ENCODE measurements at places on chromosomes 7 and 10.

- no peak for DNase-seq
These were observed 42.3 kb upstream of the CYCS start for GRCh38 chr7:25167262-25167843.

DNA sequence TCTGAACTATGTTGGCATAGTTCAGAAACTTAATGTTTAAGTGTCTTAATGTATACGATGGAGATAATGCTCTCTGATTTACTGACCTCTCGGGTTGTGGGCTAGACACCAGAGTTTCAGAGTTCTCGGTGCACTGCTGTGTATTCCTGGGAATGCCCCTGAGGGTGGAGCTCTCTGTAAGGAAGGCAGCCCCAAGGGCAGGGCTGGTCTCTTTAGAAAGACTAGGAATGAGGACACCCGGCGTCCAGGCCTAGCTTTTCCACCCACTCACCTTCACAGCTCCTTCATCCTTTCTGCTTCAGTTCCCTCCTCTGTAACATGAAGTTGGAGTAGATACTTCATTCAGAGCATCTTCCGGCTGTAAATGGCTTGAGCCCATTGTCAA is 536.6 kb upstream of the GALNT17 start:
- no peak for DNase-seq

- DNase-seq = no peak
These were observed 80.3 kb upstream of the LYZL2 start for GRCh38 chr10:30709700-30710358.

DNA sequence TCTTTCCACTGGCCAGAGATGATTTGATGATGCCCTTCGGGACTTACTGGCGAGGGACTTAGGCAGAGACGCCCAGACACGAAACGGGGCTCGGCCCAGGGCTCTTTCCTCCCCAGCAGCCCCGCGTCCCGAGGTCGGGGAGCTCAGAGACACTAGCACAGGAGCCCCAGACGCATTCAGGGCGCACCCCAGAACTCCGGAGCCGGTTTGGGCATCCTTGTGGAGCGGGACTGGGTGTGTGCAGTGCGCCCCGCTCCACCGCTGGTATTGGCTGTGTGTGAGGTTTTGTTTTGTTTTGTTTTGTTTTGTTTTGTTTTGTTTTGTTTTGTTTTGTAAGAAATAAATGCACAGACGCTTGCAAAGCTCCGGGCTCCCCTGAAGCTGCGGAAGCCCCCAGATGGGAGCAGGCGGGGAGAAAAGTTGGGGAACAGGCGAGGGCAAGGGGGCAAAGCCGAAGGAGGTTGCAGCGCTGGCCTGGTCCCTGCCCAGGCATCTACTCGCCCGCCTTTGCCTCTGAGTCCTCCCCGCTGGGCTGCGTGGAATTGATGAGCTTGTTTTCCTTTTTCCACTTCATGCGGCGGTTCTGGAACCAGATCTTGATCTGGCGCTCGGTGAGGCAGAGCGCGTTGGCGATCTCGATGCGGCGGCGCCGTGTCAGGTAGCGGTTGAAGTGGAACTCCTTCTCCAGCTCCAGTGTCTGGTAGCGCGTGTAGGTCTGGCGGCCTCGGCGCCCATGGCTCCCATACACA is 1.9 kb upstream of the HOXA5 start:
- DNase-seq = no peak

DNA sequence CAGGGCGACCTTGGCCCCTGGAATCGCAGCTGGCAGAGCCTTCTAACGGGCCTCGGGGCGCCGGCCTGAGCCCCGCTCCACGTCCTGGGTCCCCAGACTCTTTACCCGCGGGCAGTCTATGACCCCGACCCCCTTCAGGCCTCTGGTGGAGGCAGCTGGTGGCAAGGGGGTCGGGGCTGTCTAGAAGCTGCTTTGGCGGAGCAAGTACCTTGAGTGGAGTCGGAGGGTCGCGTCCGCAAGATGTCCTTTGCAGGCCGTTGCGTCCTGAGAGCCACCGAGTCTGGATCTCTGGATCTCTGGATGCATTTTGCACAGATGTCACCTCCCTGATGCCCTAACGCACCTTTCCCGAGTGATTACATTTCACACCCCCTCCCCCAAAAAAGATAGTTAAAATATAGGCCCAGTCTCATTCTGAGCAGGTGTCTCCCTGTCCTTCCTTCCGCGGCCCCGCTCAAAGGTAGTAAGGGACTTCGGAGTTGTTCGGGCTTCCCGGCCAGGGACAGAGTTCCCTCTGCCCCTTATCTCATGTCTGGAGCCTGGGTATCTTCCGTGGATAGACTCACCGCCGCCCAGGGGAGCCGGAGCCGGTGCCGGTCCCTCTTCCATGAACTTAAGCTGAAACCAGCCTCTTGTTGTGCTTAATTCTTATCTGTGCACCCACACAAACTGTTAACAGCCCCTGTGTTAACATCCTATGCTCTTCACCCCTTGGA is 457 bp downstream of the ACADSB start:
- no peak for DNase-seq

Data from HAP-1 (cell line).